DMS53 (cell line): ENCODE measurements at places on chromosomes 16 and 17.
A peak's percentile ranks its signal among the peaks of the same experiment; 100 is the strongest.

DNA sequence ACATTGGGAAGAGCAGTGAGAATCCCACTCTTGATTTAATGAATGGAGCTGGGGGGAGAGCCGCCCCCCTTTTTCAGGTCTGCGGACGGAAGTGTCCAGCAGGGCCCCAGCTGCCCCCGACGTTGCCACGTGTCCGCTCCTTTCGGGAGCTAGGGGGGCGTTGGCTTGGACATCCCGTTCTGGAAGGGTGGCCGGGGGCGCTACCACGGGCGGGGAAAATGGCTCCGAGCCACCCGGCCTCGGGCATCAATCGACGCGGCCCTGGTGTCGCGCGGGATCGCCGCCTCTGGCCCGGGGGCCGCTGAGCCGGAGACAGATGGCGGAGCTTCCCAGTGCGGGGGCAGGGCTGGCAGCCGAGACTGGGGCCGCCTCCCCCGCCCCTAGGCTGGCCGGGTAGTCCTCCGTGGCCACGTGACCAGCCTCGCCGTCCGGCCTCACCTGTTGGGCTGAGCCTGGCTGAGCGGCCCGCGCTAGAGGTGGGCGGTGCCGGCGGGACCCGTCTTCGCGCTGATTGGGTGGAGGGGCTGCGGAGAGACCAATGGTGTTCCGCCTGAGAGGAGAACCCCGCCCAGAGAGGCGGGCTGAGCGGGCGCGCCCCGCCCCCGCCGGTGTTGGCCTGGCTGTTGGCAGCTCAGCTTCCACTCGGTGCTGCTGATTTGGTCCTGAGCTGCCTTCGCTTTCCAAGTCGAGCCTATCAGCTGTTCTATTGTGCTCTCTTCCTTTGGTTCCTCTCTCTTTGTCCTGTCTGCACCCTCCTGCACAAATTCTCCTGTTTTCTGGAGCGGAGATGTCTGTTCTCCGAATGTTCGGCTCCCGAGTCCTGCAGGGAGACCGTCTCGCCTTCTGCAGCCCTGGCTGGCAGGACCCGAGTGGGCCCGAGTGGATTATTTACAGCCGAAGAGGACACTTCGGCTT is 8.3 kb downstream of the HS3ST3B1 start:
- no peak for DNase-seq

GRCh38 chr16:54425681-54426552 is 139.3 kb upstream of the IRX3 start:
- no peak for DNase-seq

DNA sequence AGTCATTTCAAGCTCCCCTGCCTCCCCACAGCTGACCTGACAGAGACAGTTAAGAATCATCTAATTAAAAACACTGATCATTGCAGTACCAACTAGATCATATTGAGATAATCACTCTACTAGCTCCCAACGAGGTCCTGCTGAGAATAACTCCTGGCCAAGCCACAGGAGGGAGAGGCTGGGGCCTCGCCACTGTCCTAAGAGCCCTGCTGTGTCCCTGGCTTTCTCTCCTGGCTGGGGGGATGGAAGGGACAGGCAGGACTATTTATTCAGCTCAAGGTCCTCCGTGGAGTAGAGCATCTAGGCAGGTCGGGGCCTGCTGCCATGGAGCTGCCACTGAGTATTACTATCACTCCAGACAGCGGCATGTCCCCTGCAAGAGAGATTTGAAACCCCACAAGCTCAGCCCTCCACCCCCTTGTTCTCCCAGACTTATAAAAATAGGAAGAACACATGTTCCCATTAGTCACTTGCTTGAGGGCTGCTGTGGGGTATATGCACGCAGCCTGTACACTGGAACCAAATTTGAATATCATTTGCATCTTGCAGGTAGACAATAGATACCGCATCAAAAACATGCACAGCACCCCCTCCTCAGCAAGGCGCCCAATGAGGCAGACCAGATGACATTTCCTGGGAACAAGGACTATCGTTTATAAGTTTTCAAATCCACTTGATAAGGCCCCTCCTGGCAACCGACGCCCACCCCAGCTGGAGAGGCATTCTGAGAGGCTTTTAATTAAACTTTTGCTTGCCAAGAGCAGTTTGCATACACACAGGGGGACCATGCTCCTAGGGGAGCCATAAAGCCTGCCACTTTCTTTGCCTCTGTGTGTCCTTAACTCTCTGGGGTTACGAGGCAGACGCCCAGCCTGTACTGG is 385.2 kb upstream of the ZFHX3 start:
- no peak for DNase-seq

DNA sequence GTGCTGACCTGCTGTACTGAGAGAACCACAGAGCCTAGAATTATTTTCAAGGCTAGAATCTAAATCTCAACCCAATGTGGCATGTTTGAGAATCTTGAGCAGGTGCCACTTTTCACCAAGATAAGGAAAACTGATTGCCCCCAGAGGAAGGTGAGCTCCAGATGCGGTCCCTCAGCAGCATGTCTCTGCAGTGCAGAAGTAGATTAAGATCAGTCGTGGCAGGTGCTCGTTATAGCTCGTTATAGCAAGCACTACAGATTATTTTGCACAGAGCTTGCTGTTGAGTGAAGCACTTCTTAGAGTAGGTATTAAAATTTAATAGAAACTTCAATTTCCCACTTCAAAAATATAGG is 176.0 kb downstream of the AATF start:
- no peak for DNase-seq

- no peak for DNase-seq
Measured at GRCh38 chr17:78822552-78822951, 18.1 kb downstream of the USP36 start.

GRCh38 chr17:51006601-51007000 is 114.1 kb downstream of the SPAG9 start:
- no peak for DNase-seq

- no peak for DNase-seq
Measured at GRCh38 chr17:19372011-19372370, 6.3 kb upstream of the MAPK7 start.

DNA sequence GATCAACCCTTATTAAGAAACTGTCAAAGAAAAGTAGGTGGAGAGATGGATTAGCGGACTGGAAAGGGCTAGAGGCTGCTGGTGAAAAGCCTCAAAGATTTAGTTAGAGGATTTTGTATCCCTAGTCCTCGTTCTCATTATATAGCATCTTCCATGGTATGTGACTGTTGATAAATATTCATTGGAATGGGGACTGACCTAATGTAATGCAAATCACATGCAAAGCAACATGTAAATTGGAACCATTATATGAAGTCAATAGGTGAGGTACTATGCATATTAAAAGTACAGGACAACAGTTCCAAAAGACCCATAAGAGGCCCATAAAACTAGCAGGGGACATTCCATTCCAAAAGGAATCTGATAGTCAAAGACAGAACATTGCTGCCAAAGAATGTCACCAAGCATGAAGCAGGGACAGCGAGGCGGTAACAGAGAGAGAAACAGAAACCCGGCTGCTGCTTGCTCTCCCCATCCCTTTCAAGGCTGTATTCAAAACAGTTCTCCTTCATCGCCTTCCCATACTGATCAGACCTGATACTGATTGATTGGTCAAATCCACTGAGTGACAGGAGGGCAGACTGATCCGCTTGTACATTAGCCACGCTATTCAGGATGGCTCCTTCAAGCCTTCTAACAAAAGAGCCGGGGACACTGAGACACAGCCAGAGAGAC is 44.5 kb downstream of the SOX9 start:
- DNase-seq: no peak

GRCh38 chr17:50354776-50355175 is 8.8 kb downstream of the XYLT2 start:
- no peak for DNase-seq

DNA sequence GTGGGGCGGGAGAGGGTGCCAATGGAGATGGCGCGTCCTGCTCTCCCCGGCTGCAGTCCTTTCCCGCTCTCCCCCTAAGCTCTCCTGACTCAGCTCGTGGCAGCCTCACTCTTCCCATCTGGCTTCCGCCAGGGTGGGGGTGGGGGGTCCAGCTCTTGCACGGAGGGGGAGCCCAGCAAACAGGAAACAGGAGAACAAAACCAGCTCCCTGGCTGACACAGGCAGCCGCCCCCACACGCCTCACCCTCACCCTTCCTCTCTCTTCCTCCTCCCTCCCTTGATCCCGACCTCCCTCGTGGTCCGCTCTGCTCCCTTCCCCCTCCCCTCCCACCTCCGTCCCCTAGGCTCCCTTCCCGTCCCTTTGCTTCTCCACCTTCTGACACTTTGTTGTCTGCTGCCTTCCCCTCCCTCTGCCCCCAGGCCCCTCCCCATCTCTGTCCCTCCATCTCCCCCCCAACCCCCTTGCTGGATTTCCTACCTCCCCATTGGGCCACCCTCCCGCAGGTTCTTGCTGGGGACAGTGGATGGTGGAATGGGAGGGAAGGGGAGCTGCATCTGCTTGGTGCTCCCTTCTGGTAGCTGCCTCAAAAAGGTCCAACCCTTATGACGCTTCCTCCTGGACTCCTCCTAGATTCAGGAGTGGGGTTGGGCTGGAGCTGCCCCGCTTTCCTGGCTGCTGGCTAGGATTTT is 23.7 kb downstream of the ARHGAP23 start:
- no peak for DNase-seq

- DNase-seq: no peak
Measured at GRCh38 chr16:10641953-10642949, 52.5 kb downstream of the TEKT5 start.

DNA sequence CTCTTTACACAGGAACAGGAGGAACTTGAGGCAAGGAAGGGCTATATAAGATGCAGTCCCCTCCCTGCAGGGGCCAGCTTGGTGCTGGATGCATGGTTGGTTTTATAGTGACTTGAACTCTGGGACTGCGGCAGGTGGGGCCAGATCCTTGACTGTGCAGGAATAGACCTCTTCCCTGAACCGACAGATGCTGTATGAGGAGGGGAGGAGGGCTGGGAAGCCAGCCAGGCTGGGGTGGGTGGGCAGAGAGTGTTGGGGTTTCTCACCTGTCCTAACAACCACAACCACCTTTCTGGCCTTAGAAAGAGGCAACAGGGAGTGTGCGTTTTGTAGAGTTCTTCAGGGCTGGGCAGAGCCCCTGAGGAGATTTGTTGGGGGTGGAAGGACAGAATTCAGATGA is 798.1 kb downstream of the KCNJ18 start:
- DNase-seq: no peak

GRCh38 chr16:23518435-23518891 is 8.2 kb upstream of the GGA2 start:
- peak; percentile 9 for DNase-seq

GRCh38 chr17:51103451-51103850 is 17.2 kb downstream of the SPAG9 start:
- no peak for DNase-seq

GRCh38 chr17:1762901-1763898 is 1.3 kb downstream of the SERPINF1 start:
- peak; percentile 18 for DNase-seq

DNA sequence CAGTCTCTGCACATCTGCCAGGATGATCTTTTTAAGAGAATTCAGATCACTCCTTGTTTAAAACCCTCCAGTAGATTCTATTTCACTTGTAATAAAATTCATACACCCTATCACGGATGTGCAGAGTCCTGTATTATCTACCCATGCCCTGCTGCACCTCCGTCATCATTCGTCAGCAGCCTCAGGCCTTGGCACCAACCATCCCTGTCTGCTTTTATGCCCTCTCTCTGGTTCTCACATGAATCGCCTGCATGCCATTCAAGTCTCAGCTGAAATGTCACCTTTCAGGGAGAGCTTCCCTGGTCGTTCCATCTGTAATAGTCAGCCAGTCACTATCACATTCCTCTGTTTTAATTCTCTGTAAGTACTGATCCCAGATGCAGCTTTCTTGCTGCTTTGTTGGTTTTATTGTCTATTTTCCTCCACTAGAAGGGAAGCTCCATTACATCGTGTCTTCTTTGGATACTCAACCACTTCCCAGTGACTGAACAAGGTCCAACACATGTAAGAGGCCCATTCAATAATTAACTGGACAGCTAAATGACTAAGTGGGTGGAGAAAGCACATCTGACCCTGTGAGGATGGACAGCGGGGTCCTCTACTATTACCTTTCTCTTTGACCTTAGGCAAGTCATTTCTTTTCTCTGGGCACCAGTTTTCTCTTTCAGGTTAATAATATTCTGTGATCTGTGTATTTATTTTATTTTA is 81.2 kb upstream of the GOT2 start:
- no peak for DNase-seq

- DNase-seq: peak; percentile 98
Measured at GRCh38 chr17:16486373-16487250, 5.4 kb downstream of the LRRC75A start.

DNA sequence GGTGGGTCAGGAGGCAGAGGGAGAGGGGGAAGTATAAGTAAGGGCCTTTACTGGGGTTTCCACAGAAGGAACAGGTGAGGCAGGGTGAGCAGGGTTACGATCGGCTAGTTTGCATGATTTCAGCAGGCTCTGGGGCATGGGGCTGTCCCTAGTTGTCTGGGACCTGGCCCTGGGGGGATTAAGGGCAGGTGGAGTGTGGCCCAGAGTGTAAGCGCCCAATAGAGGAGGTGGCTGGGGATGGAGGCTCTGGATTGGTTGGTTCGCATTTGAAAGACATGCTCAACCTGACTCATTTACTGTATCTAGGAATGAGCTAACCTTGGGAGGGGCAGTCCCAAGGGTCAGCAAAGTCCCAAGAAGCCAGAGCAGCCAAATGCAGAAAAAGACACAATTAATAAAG is 230.3 kb downstream of the MAP2K4 start:
- DNase-seq: no peak

- no peak for DNase-seq
Measured at GRCh38 chr17:37802712-37803416, 58.0 kb upstream of the HNF1B start.

DNA sequence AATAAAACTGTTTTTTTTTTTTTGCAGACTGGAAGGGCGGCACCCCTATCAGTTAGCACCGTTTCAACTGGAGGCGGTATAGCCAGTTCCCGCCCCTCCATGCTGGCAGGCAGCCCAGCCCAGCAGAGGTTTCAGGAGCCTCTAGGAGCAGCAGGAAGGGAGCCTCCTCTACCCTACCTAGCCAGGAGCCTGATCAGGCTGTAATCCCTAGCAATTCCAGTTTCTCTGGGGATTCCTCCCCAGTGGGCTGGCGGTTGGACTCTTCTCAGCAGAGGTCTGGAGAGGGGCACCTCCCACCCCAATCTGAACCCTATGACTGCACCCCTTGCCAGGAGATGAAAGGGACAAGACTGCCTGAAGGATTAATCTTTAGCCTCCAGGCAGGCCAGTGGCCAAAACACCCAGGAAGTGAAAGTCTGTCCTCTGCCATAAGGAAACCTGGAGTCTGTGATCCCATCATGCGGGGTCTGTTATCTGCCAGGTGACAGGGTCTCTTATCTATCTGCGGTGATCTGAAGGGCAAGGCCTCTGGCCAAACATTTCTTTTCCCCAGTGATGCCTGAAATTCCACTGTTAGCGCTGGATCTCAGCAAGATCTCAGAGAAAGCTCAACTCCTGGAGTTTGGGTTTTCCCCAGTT is 4.9 kb upstream of the CDH1 start:
- DNase-seq: peak; percentile 80

GRCh38 chr17:81258292-81258691 is 19.2 kb downstream of the NDUFAF8 start:
- no peak for DNase-seq

GRCh38 chr17:74156878-74157277 is 46.6 kb upstream of the RPL38 start:
- no peak for DNase-seq

GRCh38 chr16:12132850-12133440 is 156.4 kb downstream of the SNX29 start:
- no peak for DNase-seq

DNA sequence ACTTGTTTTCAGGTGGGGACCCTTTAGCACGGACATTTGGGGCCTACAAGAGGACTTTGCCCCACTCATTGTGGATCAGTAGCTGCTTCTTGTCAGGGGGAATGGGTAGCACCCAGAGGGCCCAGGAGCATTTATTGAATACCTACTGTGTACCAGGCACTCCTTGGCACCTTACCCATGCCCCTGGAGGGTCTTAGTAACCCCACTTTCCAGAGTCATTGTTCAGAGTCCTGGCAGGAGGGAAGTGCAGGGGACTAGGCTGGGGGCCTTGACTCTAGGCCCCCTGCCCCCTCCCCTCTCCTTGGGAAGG is 21.0 kb upstream of the CIBAR2 start:
- no peak for DNase-seq
